ENCODE measurements at places on chromosomes 5 and 9.

- no peaks in the 10 kb centered on the region for H3K27me3 ChIP-seq
- peak overlapping the region; percentile 89 for H3K4me3 ChIP-seq
- DNase-seq: no peak
- H3K27ac ChIP-seq: peak overlapping the region; percentile 69
Measured at GRCh38 chr9:136808806-136809158, 1.0 kb downstream of the RABL6 start.

DNA sequence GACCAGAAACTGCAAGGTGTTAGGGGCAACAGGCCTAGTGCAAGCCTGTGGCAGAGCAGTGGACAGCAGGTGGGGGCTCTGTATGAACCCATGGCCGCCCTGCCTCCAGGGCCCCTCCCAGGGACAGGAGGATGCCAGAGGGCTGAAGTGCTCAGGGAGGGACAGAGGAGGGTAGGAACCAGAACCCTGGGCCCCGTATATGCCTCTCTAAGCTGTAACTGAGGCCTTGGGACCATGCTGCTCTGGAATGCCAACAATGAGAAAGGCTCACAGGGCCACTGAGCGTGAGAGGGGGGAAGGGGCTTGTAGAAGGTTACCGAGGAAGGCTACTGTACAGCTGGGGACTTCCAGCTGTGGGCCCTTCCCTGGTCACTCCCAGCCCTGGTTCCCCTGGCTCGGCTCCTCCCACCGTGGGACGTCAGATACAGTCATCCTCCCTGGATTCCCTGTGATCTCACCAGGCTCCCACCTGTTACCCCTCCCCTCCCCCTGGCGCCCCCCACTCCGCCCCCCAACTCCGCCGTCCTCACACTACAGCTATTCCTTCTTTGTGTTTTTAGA lies 21.1 kb downstream of the AQP7 start:
- no peak for DNase-seq
- H3K36me3 ChIP-seq: no peaks in the 10 kb centered on the region
- no peak overlapping the region for H3K4me3 ChIP-seq
- H3K27me3 ChIP-seq: no peaks in the 10 kb centered on the region

GRCh38 chr5:155472780-155473179 lies 459.2 kb downstream of the KIF4B start:
- H3K27me3 ChIP-seq: no peaks in the 10 kb centered on the region
- H3K27ac ChIP-seq: no peak overlapping the region
- no peaks in the 10 kb centered on the region for H3K36me3 ChIP-seq
- DNase-seq: no peak

DNA sequence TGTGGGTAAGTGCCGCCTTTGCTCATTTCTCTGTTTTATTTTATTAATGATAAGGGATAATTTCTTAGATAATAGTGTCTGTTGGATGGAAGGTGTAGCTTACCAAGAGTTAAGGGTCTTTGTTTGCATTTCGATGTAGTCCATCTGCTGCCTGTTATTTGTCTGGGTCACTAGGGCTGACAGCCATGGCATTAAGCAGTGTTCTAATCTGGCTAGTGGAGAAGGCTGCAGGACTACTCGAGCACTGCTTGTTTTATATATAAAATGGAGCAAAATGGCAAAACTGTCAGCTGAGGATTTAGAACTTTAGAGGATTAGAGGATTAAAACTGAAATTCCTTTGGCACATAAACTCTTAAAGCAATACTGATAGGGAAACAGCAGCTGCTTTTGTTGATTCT lies 67.5 kb downstream of the C7 start:
- DNase-seq: no peak
- peaks cover 6% of the 10 kb centered on the region for H3K4me1 ChIP-seq
- no peak overlapping the region for H3K4me3 ChIP-seq
- no peak overlapping the region for H3K27ac ChIP-seq
